ENCODE measurements at places on chromosomes 7 and 10. TPM values are rescaled to one million over a fixed set of nuclear protein-coding genes. Genes with fewer than 3 reads are reported as not detected.

GRCh38 chr7:46710927-46711326, 789.9 kb upstream of the IGFBP3 start:
- no peak for DNase-seq

The CDH23 gene
- 9.1 TPM for total RNA-seq

DNA sequence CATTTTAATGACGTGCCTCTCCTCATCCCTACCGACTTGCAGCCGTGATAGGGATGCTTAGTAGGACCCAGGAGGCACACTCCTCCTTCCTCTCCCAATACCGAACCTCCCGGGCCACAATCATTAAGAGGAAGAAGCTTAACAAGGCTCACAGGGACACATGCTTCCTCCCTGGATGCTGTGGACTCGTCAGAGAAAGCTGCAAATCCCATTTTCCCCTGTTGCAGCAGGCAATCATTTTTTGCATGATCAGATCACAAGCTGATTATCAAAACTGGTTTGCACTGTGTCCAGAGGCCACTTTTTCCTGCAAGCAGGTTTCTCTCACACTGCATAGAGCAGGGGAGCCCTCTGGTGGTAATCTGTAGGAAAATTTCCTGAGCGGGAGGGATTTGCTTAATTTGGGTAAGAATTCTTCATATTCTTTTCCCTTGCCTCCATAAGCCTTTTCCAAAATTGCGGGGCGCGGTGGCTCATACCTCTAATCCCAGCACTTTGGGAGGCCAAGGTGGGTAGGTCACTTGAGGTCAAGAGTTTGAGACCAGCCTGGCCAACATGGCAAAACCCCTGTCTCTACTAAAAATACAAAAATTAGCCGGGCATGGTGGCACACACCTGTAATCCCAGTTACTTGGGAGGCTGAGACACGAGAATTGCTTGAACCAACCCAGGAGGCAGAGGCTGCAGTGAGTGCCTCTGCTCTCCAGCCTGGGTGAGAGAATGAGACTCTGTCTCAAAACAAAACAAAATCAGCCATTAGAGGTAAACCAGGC, 16.1 kb upstream of the LAMB4 start:
- DNase-seq = peak; percentile 34

DNA sequence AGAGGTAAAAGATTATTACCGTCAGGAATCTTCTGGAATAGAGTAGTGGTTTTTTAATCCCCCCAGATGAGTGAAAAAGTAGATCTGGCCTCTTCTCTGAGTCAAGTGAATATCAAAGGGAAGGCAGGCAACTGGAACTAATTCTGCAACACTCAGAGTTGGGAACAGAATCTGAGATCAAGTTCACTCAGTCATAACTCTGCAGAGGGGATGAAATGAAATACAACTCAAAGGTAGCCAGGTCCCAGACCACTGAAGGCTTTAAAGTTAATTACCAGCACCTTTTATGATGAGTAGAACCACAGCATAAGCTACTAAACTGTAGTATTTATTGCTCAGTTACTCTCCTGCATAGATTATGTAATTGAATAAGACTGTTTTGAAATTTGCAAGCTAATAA, 455.6 kb upstream of the AKR1E2 start:
- DNase-seq = no peak

DNA sequence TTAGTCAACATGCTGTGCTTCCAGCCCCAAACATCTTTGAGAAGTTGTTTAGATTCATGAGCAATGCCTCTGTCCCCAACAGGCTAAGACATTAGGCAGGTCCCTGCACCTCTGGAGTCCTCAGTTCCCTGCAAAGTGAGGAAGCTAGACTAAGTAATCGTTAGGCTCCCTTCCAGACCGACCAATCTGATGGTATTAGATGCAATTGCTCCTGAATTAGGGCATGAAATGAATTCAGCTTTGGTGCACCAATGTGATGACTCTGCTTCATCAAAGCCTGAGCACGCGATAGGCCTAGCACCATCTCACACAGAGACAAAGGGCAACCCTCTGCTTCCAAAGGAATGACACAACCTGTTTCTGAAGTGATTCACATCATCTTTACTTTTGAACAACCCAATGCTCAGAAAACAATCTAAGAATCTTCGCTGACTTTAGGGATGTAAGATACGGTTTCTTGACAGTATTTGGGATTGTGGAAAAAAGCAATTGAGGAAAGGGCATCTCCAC, 723 bp upstream of the TES start:
- DNase-seq = no peak

The ITIH5 gene
- 1.2 TPM for total RNA-seq

The ERVW-1 gene
- not detected for total RNA-seq

The DNAJB12 gene
- 16.8 TPM for total RNA-seq

- DNase-seq = no peak
Measured at GRCh38 chr10:83765731-83766130, 373.6 kb upstream of the GHITM start.

The GPR15LG gene
- total RNA-seq = 0.38 TPM

The FANK1 gene
- 2.5 TPM for total RNA-seq

- DNase-seq = no peak
Measured at GRCh38 chr10:102492983-102493382, 9.5 kb downstream of the ACTR1A start.

The NPTX2 gene
- total RNA-seq = 0.47 TPM

DNA sequence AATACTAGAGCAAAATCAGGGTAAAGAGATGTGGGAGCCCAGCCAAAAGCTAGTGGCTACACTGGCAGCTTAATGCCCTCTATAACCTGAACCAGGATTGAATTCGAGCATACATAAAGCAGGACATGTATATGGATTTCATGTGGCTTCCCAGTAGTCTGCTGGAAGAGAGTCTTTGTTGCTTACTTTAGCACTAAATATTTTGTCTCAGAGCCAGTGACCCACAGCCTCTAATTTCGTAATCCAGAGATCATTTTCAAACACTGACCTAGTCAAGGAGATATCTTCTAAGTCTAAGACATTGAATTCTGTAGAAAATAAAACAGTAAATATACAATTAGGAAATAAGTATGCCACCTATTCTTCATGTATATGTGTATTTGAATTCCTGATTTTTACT, 64.2 kb upstream of the GNAI1 start:
- no peak for DNase-seq

DNA sequence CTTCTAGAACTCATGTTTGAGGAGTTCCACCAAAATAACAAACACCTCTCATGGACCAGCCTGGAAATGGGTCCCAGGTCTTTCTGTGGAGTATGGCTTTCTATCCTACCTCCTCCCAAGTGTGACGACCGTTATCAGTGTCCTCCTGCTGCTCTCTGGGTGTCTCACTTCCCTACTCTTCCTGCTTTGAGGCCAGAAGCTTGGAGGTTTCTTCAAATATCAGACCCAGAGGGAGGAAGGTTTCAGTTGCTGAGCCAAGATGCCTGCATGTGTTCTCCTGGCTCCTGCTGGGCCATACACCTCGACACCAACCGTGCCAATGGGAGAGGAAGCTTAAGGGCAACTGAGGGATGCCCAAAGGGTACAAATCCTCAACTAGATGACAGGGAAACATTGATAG, 114.6 kb downstream of the WNT2 start:
- DNase-seq = no peak

The SORBS1 gene
- 1.9 TPM for total RNA-seq

DNA sequence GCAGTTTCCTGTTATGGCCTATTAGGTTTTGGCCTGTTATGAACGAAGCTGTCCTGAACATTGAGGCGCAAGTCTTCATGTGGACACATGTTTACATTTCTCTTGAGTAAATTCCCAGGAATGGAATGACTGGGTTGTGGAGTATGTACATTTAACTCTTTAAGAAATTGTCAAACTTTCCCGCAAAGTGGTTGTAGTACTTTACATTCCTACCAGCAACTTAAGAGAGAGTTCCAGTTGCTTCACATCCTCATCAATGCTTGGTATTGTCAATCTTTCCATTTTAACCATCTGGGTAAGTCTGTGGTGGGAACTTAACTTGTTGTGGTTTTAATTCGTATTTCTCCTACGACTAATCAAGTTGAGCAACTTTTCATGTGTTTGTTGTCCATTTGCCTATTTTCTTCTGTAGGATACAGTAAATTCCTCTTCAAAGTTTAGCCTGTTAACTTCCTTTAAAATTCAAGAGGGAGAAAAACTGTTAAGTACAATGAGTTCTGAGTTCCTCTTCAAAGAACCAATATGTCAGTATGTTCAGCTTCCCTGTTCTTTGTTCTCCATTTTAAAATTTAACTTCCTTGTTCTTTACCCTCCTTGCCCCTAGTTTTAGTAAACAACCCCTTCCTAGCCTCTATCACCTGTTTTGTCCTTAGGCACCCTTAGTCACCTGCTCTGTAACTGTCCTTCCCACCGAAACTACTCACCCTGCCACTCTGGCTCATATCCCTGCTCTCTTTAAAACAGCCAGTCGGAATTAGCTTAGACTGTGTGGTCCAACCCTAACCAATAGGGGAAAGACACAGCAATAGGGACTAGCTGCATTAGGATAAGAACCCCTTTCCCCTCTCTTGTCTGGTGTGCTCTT, 74.0 kb downstream of the FAM241B start:
- DNase-seq = no peak

The DYNC1I1 gene
- total RNA-seq = 2.5 TPM

The COG5 gene
- 25.2 TPM for total RNA-seq

The NEURL1 gene
- 1.6 TPM for total RNA-seq

- no peak for DNase-seq
Measured at GRCh38 chr7:73885975-73886798, 25.2 kb downstream of the TMEM270 start.

DNA sequence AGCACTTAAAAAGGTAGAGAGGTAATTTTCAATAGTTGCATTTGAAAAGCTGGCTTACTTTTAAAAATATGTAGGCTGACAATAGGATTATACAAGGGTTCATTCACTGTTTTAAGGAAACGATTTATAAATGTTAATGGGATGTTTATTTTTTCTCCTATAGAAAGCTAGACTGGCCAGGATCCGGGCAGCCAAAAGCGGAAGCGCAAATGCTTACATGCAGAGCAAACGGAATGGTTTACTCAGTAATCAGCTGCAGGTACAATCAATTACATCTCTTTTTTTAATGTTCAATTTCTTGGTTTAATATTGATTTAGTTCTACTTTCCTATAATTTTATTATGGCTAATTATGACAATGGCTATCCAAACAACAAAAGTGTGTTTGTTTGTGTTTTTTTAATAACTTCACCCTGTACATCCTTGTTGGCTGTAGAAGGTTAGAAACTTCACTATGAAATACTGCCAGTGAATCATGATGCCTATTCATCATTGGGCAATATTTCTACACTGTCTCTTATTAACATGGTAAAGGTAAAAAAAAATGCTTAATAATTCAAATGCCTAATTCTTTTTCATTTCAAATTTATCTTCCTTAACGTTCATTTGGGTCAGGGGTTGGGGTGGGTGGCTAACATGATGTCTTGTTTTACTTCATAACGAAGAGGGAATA, 116.4 kb downstream of the TSPAN12 start:
- no peak for DNase-seq

DNA sequence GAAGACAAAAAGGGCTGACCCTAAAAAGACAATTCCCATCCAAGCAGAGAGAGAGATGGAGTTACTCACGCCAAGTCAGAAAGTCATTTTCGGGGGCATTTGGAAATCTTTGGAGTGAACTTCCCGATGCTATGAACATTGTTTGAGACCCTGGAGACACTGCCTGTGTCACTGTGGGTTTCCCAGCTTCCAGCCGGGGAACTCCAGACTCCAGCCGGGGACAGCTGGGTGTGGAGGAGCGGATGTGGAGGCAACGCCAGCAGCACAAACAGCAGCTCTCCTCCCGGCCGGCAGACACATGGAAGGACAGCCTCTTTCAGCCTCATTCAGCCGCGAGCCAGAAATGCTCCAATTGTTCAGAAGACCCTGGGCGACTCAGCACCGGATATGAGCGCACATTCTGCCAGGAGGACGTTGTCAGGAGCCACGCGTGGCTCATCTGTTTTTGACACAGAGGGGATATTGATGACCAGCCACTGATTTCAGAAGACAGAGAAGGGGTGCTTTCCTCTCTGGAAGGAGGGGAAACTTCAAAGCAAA, 97.6 kb downstream of the PRPF18 start:
- DNase-seq = no peak

GRCh38 chr7:132430861-132431822, 145.1 kb downstream of the PLXNA4 start:
- no peak for DNase-seq

DNA sequence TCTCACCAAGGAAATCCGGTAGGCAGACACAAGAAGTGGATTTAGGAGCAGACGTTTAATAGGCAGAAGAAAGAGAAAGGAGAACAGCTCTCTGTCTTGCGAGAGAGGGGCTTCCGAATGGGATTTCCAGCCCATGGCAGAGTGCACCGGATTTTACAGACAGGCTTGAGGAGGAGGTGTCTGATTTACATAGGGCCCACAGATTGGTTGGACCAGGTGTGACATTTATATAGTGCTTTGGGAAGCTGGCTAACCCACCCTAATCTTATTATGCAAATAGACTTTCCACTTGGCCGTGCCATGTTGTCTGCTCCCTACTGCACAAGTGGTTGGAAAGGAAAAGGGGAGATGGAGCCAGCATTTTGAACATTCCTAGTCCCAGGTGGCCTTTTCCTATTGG, 57.8 kb downstream of the ANKMY2 start:
- DNase-seq = no peak

DNA sequence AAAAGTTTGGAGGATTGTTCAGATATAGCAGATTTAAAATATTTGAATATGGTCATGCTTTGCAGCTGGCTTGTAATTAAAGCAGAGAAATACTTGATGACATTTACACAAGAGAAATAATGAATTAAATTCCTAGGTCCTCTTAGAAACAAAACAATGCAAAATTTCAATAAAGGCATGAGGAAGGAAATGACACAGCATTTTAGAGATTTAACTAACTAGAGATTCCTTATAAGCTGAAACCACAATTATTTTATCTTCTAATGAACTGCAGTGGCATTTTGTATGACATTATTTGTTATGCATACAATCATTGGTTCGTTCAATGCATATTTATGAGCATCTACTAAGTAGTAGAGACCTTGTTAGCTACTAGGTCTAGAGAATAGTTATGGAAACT, 490.9 kb downstream of the ZWINT start:
- no peak for DNase-seq

The EPHA1 gene
- total RNA-seq = 34.3 TPM

GRCh38 chr7:44077681-44078091, 4.6 kb downstream of the POLM start:
- DNase-seq = no peak

DNA sequence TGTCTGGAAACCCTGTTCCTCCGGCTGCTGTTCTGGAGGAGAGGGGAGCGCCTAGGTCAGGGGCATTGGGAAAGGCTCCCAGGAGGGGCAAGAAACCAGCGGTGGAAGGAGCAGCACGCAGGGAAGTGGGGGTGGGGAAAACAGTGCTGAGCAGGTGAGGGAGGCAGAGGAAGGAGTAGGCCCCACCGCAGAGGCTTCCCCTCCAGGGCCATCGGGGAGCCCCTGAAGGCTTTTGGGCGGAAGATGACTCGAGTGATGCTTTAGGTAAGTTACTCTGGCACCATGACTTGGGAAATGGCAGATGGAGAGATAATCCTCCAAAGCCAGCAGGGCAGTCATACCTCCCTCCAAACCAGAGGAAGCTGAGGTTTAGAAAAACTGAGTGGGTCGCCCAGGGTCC, 106.5 kb upstream of the ANLN start:
- peak; percentile 60 for DNase-seq
